ENCODE measurements at places on chromosomes 7 and 10.

GRCh38 chr7:17041324-17041723 lies 159.5 kb upstream of the AGR3 start:
- no peak for DNase-seq

DNA sequence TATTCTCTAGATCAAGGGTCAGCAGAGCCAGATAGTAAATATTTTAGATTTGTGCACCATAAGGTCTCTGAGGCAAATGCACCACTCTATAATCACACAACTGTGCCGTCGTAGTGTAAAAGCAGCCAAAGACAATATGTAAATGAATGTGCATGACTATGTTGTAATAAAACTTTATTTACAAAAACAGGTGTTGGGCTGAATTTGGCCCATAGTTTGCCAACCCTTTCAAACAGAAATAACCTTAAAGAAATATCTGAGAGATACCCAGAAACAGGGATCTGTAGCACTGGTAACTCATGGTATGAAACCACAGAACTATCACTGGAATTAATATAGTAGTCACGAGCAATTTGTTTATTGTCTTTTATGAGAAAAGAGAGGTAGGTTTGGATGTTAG lies 86.0 kb downstream of the ARID5B start:
- no peak for DNase-seq

GRCh38 chr10:27799046-27799445 lies 53.4 kb upstream of the MKX start:
- no peak for DNase-seq

- DNase-seq, result peak; percentile 75
Observed at GRCh38 chr10:133379152-133379800, at the start of gene PAOX. TSS of gene PAOX (plus strand) at chr10:133379262. CDS start at chr10:133379317, 55 bp downstream.

DNA sequence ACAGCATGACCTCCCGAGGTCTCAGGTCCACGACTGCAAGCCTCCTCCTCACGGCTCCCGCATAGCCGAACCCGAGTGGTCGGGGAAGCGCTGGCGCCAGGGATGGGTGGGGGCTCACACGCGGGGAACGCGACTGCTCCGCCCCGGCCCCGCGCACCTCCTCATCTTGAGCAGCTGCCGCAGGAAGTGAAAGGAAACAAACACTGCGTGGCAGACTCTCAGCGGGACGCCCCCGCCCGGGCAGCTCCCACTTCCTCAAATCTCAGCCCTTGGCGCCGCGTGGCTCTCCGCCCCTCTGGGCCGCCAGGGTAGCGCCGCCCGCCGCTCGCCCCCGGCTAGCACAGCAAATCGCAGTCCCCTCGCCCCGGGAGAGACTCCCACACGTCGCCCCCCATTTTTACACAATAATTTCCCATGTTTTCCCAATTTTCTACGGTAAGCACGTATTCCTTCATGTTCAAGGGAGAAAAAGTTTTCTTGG lies at the start of gene TMEM243:
Gene TMEM243 (minus strand): TSS at position 188 of the 481 bp plus-strand sequence. CDS start 229 bp downstream, outside the sequence.
- DNase-seq, result peak; percentile 41

DNA sequence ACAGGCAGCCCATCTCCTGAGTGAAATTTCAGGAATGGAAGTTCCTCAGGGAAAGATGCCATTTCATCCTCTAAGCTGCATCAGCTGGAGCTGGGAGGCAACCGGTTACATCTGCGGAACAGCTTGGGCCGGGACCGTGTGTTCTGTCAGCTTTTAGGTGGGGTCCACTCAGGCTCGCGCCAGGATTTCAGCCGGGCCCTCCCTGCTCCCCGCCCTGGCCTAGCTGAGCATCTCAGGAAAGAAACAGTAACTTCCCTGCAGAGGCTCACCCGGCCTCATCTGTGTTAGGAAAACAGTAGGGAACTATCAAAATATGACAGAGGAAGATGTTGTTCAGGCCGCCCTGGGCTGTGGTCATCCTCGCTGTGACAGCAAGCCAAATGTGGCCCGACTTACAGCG lies 110.4 kb downstream of the TRIL start:
- no peak for DNase-seq

DNA sequence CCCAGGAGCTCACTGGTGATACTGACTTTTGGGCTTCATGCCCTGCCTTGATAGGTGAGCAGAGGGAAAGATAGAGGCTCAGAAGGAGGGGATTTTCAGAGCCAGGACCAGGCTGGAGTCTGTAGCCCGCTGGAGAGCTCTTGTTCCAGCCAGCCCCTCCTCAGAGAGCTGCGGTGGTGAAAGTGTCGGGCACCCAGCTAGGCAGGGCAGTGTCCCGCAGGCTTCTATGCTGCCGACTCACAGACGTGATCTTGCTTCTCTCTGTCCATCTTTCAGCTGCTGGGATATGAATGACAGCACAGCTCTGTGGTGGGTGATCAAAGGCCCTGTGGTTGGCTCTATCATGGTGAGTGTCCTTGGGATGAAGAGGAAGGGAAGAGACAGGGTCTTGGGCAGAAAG lies 35.2 kb downstream of the ADCYAP1R1 start:
- no peak for DNase-seq

DNA sequence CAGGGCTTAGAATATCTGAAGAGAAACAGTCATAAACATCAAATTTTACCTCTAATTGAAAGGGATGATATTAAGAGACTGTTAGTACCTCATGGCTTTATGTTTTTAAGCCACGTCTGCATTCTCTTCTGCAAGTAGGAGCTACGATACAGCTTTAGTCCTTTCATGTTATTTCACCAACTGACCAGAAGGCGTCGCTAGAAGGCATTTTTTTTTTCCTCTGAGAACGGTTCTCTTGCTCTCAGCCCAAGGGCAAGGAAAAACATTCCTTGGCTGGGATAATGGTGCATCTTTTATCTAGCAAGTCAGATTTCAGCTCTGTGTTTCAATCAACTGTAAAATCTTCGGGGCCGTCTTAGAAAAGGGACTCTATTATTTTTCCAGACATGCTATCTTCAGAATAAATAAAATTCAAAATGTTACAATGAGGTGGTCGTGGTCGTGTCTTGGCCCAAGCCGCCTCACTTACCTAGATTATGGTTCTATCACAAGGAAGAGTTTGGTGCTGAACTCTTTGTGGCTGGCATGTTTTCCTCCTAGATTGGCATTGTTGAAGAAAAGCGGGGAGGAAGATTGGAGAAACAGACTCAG lies 41.6 kb upstream of the LYZL2 start:
- no peak for DNase-seq

DNA sequence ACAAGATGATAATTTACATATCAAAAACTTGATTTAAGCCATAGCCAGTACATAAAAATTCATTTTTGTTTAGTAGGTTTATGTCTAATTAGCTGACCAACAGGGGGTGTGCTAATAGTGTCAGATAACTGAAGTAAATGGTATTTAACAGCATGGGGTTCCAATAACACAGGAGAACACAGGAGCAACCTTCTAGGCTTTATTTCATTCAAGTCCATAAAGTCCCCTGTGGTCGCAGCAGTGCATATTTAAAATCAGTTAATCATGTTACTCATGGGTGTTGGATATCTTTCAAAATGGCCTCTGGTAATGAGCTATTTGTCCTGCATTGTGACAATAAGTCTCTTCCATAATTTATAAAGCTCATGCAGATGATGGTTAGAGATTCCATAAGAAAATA lies 238.6 kb downstream of the CNTNAP2 start:
- no peak for DNase-seq

- no peak for DNase-seq
Observed at GRCh38 chr10:50396491-50397311, 145.4 kb upstream of the ASAH2 start.

DNA sequence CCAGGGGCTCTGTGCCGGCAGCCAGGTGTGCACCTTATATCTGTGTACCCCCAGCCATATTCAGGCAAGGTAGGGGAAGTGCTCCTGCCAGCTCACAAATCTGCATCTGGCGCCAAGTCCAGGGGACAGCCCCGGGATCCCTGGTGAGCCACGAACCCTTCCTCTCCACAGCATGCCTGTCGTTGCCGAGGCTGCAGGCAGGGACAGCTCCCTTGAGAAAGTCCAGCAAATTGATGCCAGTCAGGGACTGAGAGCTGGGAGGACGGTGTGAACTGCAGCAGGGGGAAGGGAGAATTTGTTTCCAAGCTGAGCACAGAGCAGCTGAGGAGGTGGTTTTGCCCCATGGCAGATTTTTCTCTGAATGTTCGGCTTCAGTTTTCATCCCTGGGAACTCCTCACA lies 919 bp downstream of the PLA2G12B start:
- DNase-seq, result no peak

GRCh38 chr10:488081-488932 lies 201.2 kb downstream of the DIP2C start:
- DNase-seq, result no peak

DNA sequence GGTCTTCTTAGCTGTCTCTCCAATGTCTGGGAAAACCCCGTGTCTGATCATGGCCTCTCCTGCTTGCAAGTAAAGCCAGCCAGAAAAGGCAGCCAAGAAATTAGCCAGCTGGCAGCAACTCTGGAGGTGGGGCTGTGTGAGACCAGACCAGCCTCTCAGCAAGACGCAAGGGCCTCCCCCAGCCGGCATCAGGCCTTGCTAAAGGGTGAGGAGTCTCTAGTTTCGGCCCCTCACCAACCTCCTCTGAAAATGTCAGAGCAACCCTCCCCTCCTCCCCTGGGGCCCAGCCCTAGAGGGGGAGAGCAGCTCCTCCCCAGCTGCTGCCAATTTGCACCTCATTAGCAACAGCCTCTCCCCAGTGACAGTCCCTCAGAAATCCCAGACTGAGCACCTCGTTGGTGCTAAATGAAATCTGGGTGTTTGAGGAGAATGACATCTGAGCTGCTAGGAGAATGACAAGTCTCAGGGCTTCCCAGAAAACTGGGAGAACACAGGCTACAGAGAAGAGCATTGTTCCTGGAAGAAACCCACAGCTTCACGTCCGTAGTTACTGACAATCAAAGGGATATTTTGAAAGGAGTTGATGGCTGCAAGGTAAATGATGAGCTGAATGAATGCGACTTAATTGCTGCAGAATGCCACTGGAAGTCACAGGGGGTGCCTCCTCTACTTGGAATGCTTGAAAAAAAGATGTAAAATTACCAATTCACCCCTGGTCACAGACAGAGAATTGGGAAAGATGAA lies 25.9 kb downstream of the DGKI start:
- no peak for DNase-seq

DNA sequence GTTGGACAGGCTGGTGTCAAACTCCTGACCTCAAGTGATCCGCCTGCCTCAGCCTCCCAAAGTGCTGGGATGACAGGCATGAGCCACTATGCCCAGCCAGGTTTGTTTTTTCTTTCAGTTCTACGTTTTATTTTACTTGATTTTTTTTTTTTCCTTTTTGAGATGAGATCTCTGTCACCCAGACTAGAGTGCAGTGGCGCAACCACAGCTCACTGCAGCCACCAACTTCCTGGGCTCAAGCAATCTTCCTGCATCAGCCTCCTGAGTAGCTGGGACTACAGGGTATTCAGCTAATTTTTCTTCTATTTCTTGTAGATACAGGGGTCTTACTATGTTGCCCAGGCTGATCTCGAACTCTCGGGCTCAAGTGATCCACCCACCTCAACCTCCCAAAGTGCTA lies 24.3 kb downstream of the GDI2 start:
- no peak for DNase-seq

GRCh38 chr10:125291836-125292235 lies 131.5 kb upstream of the CTBP2 start:
- no peak for DNase-seq

DNA sequence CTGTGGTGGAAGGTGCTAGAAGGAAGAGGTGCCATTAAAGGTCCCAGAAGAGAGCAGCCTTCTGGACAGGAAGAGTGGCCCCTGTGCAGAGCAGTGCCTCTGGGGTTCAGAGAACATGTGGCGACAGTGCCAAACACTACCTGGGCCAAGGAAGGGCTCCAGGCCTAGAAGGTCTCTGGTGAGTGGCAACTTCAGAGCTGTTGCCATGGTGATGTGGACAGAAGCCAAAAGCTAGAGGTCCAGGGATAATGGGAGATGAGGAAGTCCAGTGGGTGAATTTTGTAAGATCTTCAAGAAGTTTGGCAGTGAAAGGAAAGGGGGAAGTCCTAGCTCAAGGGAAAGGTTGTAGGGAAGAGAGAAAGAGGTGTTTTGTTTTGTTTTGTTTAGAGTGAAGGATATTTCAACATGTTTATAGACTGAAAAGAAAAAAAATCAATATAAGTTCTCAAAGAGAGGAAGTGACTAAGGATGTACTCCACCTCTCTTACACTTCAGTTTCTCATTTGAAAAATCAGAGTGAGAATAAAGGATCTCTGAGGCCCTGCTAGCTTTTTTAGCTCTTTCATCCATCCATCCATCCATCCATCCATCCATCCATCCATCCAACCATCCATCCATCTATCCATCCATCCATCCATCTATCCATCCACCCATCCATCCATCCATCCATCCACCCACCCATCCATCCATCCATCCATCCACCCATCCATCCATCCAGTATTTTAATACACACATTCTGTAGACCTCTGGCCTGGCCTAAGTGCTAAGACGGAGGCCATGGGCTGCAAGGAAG lies 77.1 kb upstream of the DUSP5 start:
- DNase-seq, result no peak

DNA sequence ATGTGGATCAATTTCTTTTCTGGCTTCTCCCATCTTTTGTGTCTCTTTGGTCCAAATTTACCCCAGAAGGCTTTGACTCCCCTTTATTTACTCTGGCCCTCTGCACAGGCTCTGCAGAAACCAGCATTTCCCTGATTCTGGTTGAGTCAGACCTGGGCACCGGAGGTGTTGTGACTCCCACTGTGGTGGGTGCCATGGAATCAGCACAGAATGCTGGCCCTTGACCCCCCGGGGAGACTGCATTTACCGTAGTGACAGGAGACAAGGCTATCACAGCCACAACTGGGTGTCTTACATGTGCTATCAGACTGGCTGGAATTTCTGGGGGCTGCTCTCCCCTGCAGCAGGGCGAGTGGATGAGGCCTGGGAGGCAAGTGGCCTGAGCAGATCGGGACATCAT lies 37.6 kb downstream of the PLXDC2 start:
- no peak for DNase-seq

DNA sequence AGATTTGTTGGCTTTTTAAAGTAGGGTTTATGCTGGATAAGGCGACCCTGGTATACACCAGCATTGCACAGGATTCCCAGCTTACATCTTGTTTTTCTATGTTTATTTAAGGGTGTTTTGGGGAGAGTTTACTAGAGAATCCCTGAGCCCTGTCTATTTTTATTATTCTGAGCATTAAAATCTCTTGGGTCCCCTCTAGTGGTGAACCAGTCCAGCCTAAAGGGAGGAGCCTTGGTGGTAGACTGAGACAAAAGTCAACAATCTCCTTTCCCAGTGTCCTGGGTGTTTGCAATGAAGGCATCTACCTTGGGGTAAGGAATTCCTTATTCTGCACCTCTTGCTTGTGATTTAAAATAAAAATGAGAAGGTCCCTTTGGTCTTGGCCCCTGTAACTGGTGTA lies 38.2 kb downstream of the ANTXRL start:
- DNase-seq, result no peak

DNA sequence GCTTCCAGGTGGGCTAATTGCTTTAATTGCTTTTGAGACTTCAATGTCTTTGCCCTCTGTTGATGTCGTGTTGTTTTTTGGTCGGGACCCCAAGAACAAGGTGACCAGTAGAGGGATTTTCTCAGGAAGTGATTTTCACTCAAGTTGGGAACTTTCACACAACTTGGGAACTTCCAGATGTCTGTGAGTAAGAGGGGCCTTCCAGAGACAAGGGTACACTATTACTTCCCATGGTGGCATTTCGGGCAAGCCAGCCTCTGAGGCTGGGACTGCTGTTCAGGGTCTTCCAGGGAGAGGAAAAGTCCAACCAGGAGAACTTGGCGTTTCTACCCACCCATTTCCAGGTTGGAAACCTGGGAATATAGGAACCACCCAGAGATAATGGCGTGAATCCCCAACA lies 170.0 kb upstream of the CDCA7L start:
- DNase-seq, result no peak
